Islet precursor cell (in vitro differentiated cells): ENCODE measurements at places on chromosomes 1 and 21.
A peak's percentile ranks its signal among the peaks of the same experiment; 100 is the strongest.

GRCh38 chr1:52192024-52192423, 50.1 kb downstream of the ZFYVE9 start:
- no peak for DNase-seq

- no peak for DNase-seq
Observed at GRCh38 chr1:97832481-97832880, 88.4 kb downstream of the DPYD start.

- peak; percentile 91 for DNase-seq
Observed at GRCh38 chr1:28193701-28194161, 17.2 kb upstream of the PTAFR start.

DNA sequence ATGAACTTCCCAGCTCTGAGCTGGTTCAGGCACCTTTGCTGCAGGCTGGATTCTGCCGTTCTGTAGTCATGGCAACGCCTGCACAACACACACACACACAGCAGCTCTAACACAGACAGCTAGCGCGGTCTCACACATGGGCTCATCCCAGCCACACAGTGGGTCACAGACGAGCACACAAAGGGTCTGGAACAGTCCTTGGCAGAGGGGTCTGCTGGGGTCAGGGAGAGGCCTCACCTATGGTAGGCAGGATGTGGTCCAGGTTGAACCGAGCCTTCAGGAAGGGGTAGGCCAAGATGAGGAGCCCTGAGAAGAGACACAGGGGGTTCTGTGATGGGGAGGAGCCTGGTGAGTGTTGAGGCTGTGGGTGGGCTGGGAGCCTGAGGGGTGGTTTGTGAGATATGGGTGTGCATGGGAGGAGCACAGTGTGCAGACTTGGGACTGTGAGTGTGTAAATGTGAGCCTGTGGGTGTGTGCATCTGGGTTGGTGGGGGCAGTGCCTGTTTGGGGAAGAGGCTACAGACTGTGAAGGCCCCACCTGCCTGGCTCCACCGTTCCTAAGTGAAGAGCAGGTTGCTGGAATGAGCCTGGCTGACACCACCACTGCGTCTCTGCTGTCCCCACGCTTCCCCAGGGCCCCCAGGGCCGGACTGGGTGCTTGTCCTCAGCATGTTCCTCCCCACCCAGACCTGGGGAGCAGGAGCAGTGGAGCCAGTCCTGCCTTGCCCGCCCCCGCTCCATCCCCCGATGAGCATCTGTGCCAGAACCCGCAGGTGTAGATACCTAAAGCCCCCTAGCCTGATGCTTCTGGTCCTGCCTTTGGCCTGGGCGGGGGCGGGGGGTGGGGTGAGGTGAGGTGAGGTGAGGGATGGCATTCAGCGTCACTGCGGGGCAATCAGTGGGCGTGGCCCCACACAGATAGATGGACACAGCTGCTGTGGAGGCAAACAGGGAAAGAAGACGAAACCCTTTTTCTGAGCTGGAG, 1.5 kb downstream of the KNCN start:
- DNase-seq, result peak; percentile 79

DNA sequence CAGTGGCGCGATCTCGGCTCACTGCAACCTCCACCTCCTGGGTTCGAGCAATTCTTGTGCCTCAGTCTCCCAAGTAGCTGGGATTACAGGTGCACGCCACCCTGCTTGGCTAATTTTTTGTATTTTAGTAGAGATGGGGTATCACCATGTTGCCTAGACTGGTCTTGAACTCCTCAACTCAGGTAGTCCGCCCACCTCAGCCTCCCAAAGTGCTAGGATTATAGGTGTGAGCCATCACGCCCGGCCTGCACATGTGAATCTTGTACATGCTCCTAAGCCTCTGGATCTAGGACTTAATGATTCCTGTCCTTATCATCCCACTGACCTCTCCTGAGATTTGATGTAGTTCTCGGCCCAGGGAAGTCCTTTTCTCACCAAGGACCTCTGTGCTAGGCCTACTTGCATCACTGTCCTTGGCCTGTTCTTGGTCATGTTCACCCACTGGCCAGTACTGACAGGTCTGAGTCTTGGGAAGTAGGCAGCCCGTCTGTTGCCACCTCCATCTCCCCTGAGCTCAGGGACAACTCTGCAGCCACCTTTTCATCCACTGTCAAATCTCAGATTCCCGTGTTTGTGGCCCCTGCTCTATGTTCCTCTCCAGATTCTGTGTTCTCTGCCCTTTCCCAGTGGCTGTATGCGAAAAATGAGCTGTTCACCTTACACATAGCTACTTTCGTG, 9.4 kb downstream of the HYI start:
- DNase-seq, result peak; percentile 40

- peak; percentile 65 for DNase-seq
Observed at GRCh38 chr1:115790356-115790755, 21.8 kb upstream of the CASQ2 start.

- DNase-seq, result no peak
Observed at GRCh38 chr1:157841708-157842107, at the start of gene CD5L. CD5L (minus strand) TSS chr1:157841808; CDS start chr1:157841701, 107 bp downstream.

GRCh38 chr1:108686614-108687313, 5.3 kb upstream of the PRPF38B start:
- no peak for DNase-seq

- DNase-seq, result no peak
Observed at GRCh38 chr1:1616045-1616790, 918 bp downstream of the MIB2 start.

DNA sequence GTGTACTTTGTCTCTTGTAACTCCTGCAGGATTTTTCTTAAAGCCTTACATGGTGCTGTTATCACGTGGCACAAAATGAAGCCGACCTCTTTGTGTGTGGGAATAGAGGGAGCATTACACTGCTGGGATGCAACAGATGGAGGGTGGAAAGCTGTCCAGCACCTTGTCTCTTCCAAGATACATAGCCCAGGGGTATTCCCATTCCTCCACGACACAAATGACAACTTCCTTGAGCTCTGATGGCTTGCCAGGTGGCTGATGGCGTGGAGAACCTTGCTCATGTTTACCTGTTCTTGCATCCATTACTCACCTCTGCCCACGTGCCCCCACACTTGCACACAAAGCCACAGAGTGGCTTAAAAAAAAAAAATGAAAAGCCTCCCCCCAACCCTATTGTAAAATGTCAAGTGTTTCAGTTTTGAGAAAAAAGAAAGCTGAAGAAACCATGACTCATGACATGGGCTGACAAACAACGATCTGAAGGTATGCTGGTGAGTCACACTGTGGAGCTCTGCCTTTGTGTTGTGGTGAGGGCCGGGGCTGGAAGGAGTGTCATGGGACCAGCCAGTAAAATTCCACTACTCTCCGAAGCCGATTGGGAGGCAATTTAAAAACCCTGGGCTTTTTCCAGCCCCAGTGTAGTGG, 32.0 kb upstream of the ATP5PO start:
- peak; percentile 97 for DNase-seq

DNA sequence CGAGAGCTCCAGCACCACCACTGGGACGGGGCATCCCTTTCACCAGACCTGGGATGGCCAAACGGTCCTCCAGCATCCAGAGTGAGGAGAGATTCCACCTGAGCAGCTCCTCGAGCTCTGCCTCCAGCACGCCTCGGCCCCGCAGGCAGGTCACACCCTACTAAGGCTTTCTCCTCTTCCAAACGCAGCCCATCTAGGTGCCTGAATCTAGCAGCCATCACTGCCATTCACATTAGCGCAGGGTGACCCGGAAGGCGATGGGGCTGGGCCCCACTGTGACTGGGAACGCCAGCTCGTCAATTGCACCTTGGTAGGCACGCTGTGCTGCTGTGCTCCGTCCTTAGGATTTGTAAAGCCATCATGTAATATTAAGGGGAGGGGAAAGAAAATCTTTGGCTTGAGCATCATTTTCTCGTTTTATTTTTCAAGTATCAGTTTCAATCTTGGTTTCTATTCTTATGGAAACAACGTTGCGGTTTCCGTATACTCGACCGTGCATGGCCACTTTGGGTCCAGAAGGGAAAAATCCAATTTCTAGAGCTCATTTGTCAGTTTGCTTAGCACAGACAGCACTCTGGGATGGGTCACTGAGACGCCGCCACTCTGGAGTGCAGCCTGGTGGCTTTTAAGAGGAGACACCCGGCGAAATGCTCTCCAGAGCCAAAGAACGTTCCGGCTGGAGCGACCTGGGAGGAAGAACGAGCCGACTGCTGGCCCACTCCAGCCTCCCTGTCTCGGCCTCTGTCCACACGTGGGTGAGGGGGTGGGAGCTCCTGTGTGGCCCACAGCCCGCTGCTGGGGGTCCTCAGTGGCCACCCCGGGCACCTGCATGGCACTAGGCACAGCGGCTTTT, 173.6 kb downstream of the PRDM16 start:
- DNase-seq, result no peak

DNA sequence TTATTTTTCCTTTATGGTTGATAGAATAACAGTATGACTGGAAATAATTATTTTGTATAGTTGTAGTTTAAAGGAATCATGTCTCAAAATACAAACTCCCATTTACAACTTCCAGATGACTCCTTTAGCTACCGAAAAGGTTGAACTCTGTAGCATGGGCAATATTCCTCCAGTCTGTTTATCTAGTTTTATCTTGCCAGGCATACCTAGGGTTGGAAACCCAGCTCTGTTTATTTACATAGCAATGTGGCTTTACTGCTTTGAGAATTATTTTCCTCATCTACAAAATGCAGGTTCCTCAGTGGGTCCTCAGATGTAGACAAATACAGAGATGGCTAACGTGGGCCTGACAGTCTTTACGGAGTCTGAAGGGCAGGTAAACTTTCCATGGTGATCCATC, 51.1 kb downstream of the C8A start:
- no peak for DNase-seq

- no peak for DNase-seq
Observed at GRCh38 chr1:94828251-94828650, 8.1 kb downstream of the SLC44A3 start.
